ENCODE measurements at places on chromosomes 1 and 21. TPM values are rescaled to one million over a fixed set of nuclear protein-coding genes. Genes with fewer than 3 reads are reported as not detected.

The IGSF3 gene
- polyA plus RNA-seq, result not detected

The TCHHL1 gene
- not detected for polyA plus RNA-seq

The ARMH1 gene
- 5.6 TPM for polyA plus RNA-seq

The PTGFR gene
- polyA plus RNA-seq, result not detected

The TRIM67 gene
- polyA plus RNA-seq, result not detected

The OPTC gene
- not detected for polyA plus RNA-seq

The HTR1D gene
- polyA plus RNA-seq, result not detected

The C1QB gene
- polyA plus RNA-seq, result not detected

The CYYR1 gene
- not detected for polyA plus RNA-seq

The HRNR gene
- polyA plus RNA-seq, result not detected

The LRRC39 gene
- polyA plus RNA-seq, result not detected

The CELA3B gene
- polyA plus RNA-seq, result not detected

The A3GALT2 gene
- not detected for polyA plus RNA-seq

The DRAXIN gene
- 0.13 TPM for polyA plus RNA-seq

The PLPPR5 gene
- polyA plus RNA-seq, result not detected

Data from IgD-negative memory B cell (primary cell).